Endodermal cell (in vitro differentiated cells): ENCODE measurements at places on chromosomes 7 and 10. TPM values are rescaled to one million over a fixed set of nuclear protein-coding genes. Genes with fewer than 3 reads are reported as not detected.

Gene TRIM73
- 2.9 and 3.0 TPM in 2 replicates for total RNA-seq

DNA sequence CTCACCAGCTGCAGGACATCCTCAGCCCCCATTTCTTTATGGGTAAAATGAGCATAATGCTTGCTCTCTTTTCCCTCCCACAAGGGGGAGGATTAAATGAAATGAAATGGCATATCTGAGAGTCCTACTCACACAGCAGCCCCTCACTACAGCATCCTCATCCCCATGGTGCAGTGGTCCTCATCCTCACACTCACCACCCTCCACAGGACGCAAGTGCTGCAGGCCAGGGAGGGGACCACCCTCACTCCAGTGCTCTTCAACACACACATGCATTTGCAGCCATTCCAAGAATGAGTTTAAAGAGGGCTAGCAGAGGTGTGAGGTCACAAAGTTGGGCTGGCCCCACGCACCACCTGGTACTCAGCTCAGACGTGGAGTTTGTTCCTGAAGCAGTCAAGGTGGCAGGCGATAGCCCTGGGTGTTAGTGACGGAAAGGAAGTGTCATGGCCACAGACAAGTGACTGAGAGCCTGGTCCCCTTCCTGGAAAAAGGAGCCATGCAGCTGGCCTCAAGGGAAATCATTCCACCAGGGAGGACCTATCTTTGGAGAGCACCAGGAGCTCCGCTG lies 234.0 kb downstream of the TNS3 start:
- no peaks in the 10 kb centered on the region for H3K27me3 ChIP-seq
- peak; percentile 21 for DNase-seq
- H3K36me3 ChIP-seq, result peaks cover 15% of the 10 kb centered on the region
- H3K4me3 ChIP-seq, result no peak overlapping the region
- H3K4me1 ChIP-seq, result peaks cover 13% of the 10 kb centered on the region
- H3K27ac ChIP-seq, result no peak overlapping the region

GRCh38 chr7:16399265-16399831 lies 22.0 kb downstream of the CRPPA start:
- no peak overlapping the region for H3K27ac ChIP-seq
- no peaks in the 10 kb centered on the region for H3K4me1 ChIP-seq
- H3K27me3 ChIP-seq, result no peaks in the 10 kb centered on the region

Gene AGR3
- not detected in 3 replicates for total RNA-seq

DNA sequence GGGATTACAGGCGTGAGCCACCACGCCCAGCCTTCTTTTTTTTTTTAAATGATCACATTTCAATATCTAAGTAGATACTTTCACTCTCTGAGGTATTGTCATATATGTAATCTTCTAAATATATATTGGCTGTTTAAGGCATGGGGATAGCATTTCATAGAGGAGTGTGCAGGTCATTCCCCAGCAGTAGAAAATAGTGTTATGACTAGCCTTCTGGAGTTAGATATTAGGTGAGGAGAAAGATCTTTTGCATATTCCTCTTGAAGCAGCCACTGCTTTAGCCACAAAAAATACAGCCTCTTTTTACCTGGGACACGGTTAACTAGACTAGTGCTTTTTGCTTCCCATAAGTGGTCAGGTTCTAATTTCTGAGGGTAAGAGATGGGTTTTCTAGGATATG lies 28.9 kb downstream of the ADD3 start:
- H3K27me3 ChIP-seq, result no peaks in the 10 kb centered on the region
- H3K4me1 ChIP-seq, result no peaks in the 10 kb centered on the region
- no peak overlapping the region for H3K4me3 ChIP-seq
- DNase-seq, result no peak

Gene TLX1
- not detected in 2 replicates for total RNA-seq

- H3K4me1 ChIP-seq, result no peaks in the 10 kb centered on the region
- no peak for DNase-seq
- no peak overlapping the region for H3K27ac ChIP-seq
- no peaks in the 10 kb centered on the region for H3K27me3 ChIP-seq
- peaks cover 15% of the 10 kb centered on the region for H3K36me3 ChIP-seq
- no peak overlapping the region for H3K4me3 ChIP-seq
Observed at GRCh38 chr7:128841171-128841690, 11.0 kb downstream of the FLNC start.

- no peaks in the 10 kb centered on the region for H3K36me3 ChIP-seq
- H3K27ac ChIP-seq, result no peak overlapping the region
Observed at GRCh38 chr10:111804781-111805180, 378.8 kb downstream of the GPAM start.

GRCh38 chr10:3873728-3874461 lies 88.9 kb upstream of the KLF6 start:
- DNase-seq, result no peak
- no peak overlapping the region for H3K4me3 ChIP-seq

Gene R3HCC1L
- total RNA-seq, result 18.1 to 24.3 TPM (median 19.0 TPM) in 3 replicates
